ENCODE measurements at places on chromosomes 2 and 18.

GRCh38 chr2:72931280-72931910, 14.1 kb downstream of the EMX1 start:
- no peak for DNase-seq

- DNase-seq = no peak
Measured at GRCh38 chr2:128157644-128158043, 66.6 kb downstream of the UGGT1 start.

DNA sequence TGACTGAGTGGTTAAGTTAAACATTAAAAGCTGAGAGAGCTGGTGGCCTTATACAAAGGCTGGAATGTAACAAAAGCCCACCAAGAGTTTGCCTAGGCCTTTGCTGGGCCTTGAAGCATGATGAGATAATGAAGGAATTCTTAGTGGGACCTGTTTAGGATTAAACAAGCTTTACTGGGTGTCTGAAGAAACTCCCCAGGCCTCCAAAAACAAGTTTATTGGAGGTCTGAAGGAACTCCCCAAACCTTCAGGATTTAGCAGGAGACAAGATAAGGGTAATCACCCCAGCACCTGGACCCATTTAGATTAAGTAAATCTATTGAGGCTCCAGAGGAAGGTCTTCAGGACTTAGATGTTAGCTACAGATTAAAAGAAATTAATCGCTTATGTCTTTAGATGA, 18.7 kb downstream of the PCARE start:
- no peak for DNase-seq

DNA sequence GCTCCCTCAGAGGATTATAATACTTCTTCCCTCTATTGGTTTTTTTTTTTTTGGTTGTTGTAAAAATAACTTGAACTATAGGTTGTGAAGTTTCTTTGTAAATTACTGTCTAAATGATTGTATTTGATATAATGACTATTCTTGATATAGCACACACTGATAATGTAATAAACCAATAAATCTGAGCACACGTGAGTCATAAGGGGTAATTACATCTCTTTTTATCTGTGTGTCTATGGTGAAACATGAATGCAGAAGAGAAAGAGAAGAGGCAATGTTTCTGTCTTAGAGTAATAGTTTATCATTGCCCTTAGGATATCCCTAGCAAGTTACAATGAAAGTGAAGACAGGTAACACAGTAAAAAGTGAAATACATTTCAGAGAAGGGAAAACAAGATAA, 64.1 kb upstream of the RAPGEF4 start:
- no peak for DNase-seq

DNA sequence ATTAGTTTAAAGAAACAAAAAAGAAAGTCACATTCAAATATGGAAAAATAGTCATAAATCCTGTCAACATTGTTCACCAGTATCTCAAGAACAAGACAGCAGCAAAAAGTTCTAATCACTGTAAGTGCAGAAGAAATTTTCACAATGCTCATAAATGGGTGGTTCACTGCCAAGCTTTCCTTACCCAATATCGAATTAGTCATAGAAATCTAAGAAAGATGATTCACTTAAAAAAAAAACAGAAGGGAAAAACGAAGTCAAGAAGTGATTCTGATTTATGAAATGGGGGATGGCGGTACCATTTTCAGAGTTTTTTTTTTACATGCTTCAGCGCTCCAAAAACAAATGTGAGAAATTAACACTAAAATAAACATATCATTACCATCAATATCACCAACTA, 156.7 kb downstream of the EXOC6B start:
- no peak for DNase-seq

- DNase-seq = no peak
Measured at GRCh38 chr18:23943903-23944624, 70.5 kb upstream of the TTC39C start.

DNA sequence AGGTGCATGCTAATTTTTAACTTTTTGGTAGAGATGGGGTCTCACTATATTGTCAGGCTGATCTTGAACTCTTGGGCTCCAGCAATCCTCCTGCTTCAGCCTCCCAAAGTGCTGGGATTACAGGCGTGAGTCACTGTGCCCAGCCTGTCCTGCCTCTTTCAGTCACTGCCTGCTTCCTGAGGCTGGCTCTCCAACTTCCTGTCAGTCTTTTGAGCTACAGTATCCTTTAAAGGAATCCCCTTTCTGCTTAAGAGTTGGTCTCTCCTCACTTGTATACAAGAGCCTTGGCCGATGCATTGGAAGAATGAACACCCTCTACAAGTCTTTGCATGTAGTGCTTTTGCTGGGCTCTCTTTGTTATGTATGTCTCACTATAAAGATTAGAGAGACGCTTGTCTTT, 88.4 kb upstream of the SMAD2 start:
- DNase-seq = no peak

DNA sequence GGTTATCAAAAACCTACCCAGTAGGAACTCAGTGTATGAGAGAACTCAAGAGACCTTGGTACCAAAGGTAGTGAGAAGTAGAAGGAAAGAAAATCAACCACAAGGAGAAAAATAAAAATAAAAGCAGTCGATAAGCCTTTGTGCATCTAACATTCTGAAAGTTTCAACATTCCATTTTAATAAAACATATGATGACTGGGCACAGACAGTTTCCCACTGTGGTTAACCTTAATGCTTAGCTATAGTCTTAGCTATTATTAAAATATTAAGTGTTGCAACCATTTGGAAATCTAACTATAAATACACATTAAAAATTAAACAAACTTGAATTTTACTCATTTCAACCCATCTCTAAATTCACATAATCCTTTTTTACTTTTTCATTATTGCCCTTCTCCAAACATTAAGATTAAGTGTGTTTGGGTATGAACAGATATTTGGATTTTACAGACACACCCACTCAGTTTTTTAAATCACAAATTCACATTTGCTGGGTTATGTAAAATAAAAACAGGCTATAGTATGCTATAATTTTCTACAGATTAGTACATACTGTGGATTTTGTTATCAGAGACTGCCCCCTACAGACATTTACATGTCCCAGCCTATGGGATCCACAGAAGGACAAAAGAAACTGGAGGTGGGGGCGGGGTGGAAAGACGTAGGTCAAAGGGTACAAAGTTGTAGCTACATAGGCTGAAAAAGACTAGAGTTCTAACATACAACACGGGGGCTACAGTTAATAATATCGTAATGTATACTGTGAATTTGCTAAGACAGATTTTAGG, 32.8 kb downstream of the SRBD1 start:
- DNase-seq = no peak

DNA sequence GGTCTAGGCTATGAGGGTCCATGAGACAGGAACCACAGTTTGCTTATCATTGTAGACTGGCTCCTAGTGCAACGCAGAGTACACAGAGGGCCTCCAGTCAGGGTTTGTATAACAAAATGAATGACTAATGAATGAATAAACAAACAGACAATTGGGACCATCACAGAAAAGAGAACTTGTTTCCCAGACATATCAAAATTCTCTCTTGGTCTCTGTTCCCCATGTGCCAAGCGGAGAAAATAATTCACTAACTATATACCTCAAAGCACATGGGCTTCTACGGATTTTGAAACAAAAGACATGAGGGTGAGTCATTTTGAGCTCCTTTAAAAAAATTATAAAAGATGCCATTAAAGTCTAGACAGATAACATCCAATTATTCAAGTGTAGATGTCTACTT, 28.0 kb downstream of the INO80C start:
- DNase-seq = no peak

- DNase-seq = no peak
Measured at GRCh38 chr18:52747869-52748268, 407.9 kb downstream of the DCC start.

- no peak for DNase-seq
Measured at GRCh38 chr2:220335591-220335915, 708.1 kb downstream of the SLC4A3 start.

- no peak for DNase-seq
Measured at GRCh38 chr2:222440673-222441422, 16.5 kb downstream of the SGPP2 start.

- DNase-seq = no peak
Measured at GRCh38 chr2:230877116-230877758, 12.5 kb downstream of the ITM2C start.

DNA sequence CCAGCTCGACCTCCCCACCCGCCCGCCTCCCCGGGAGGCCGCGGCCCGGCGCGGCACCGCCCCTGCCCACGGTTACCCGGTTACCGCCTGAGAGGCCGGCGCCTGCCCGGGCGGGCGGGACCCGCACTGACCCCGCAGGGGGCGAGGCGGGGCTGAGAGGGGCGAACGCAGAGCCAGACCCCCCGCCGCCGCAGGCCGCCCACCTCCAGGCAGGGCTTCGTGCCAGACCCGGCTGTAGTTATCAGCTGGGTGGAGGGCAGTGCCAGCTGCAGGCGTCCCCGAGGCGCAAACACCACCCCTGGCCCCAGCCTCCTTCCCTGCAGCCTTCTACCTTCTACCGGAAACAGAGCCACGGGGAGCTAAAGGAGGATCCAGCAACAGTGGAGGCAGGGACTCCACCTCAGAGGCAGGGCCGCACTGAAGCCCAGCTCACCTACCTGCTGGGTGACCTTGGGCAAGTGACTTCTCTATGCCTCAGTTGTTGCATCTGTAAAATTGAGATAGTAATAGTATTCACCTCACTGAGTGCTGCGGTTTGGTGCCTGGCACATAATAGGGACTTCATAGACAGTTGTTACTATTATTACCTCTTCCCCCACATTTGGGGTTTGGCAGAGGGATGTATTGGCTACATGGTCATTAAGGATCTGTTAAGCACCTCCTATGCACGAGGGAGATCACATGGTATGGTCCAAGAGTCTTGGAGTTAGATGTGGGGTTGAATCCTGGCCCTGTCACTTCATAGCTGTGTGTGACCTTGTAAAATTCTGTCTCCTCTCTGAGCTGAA, 231.6 kb upstream of the SMAD2 start:
- DNase-seq = no peak

GRCh38 chr2:119490106-119490505, 34.2 kb downstream of the SCTR start:
- DNase-seq = no peak

- no peak for DNase-seq
Measured at GRCh38 chr2:117879003-117879402, 64.5 kb downstream of the DDX18 start.

- no peak for DNase-seq
Measured at GRCh38 chr2:60410456-60411146, 142.9 kb downstream of the BCL11A start.

DNA sequence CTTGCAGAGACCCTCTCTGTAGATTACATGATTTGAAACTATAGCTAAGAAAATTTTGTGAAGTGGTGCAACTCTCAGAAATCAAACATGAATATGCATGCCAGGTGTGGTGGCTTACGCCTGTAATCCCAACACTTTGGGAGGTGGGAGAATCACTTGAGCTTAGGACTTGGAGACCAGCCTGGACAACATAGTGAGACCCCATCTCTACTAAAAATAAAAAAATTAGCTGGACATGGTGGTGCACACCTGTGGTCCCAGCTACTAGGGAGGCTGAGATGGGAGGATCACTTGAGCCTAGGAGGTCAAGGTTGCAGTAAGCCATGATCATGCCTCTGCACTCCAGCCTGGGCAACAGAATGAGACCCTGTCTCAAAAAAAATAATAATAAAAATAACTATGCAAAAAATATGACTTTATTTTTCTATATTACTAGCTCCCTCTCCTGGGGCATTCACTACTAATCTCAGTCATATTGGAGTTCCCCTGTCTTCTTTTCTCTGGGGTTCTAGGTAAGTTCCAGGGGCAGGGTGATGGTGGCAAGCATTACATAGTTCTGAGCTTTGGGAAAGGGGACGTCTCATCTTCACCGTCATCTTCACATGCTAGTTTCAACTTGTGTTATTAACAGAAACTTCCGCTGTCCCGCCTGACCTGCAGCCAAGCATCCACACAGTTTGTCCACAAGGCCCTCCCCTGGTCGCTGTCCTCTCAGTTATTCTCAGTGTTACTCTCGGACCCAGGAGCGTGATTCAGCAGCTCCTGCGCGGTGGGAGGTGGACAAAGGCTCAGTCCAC, 96.8 kb upstream of the MBOAT2 start:
- DNase-seq = no peak

DNA sequence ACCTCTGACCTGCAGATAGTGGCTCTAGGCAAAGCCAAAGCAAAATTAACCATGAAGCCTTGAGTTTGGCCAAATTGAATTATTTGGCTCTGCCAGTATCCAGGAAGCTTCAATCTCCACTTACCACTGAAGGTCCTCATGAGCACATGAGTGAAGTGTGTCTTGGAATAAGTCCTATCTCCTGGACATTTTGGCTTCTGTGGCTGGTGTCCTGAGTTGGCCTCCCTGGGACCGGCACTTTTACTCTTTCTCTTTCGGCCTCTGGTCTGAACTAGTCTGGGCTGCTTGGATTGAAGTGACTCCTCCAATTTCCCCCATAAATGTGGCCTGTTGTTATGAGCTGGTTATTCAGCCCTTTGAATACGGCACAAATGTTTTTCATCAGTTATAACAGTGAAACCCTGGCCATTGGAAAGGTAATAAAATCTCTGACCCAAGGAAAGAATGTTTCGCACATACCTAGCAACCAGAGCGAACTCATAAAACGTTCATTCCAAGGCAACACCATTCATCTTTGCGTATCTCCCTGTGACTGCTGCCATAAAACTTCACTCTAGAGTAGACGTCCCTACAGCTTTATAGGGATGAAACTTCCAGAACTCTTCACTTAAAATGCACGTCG, 216.4 kb downstream of the LPIN1 start:
- DNase-seq = no peak

DNA sequence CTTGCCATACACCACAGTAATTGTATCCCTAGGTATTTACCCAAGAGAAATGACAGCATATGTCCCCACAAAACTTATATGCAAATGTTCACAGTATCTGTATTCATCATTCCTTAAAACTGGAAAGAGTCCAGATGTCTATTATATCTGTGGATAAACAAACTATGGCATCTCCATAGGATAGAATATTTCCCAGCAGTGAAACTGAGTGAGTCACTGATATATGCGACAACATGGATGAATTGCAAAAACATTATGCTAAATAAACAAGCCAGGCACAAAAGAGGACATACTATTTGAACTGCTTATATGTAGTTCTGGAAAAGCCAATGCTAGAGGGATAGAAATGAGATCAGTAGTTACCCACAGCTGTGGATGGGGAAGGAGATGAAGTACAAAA, 359.4 kb upstream of the DSEL start:
- no peak for DNase-seq

- no peak for DNase-seq
Measured at GRCh38 chr2:127084611-127085316, 22.2 kb downstream of the BIN1 start.

- no peak for DNase-seq
Measured at GRCh38 chr18:75104483-75104882, 104.5 kb downstream of the PTGR3 start.

- DNase-seq = no peak
Measured at GRCh38 chr2:74935975-74936391, 22.5 kb upstream of the POLE4 start.

DNA sequence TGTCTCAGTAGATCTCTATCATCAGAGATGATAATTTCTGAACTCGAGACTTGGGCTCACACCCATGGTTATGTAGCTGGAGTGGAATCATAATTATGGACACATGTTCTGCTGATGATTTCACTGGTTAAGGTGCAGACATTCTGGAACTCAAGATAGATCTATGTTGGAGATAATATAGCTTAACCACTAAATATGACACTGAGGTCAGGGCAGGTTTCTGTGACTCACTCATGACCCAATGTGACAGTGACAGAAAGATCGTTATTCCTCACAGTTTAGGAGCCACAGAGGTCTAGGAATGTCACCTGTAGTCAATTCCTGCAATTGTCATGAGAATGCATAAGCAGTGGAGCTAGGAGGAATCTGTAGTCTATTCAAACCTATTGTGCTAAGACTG, 828.6 kb downstream of the TRIB2 start:
- DNase-seq = no peak

Data from D721Med (cell line).